D341Med (cell line): ENCODE measurements at places on chromosomes 3 and 15.

- no peak for DNase-seq
Measured at GRCh38 chr3:16743276-16743675, 138.1 kb upstream of the DAZL start.

DNA sequence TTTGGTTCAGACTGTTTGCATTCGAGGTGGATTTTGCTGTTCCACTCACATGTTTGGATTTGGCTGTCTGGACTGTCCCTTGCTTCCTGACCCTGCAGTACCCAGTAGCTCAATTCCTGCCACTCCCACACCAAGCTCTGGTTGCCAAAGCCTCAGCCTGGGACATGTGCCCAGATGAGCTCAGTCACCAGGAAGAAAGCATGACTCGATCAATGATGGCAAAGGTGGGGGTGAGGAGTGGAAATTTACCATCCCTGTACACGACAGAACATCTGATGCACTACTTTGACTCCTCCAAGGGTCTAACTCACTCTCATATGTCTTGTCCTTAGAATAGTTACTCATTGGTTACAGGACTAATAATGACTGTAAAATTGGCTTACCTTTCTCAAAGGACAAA lies 45.2 kb downstream of the ZNF385D start:
- no peak for DNase-seq

DNA sequence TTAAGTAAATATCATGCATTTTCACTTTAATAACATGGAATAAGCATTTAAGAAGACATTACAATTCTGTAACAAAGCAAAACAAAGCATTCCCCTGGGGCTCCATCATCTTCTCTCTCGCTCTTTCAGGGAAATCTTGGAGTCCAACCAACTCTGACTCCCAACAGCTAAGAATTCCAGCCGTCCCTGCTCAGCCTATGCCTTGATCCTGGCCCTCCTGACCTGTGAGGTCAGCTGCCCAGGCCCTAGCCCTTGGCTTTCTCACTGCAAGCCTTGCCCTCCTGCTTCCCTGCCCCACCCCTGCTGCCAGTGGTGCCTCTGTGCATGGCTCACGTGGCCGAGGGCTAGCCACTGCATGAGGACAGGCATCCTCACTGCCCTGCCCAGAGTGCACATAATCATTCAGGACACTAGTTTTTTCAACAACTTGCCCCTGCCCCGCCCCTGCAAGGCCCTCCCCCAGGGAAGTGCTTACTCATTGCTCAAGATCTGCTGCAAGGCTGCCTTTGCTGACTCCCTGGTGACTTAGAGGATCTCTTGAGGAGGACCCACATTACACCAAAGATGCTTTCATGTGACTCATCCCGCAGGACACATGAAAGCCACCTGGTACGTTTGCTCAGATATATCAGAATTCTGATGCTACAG lies 37.6 kb downstream of the MTMR10 start:
- no peak for DNase-seq

DNA sequence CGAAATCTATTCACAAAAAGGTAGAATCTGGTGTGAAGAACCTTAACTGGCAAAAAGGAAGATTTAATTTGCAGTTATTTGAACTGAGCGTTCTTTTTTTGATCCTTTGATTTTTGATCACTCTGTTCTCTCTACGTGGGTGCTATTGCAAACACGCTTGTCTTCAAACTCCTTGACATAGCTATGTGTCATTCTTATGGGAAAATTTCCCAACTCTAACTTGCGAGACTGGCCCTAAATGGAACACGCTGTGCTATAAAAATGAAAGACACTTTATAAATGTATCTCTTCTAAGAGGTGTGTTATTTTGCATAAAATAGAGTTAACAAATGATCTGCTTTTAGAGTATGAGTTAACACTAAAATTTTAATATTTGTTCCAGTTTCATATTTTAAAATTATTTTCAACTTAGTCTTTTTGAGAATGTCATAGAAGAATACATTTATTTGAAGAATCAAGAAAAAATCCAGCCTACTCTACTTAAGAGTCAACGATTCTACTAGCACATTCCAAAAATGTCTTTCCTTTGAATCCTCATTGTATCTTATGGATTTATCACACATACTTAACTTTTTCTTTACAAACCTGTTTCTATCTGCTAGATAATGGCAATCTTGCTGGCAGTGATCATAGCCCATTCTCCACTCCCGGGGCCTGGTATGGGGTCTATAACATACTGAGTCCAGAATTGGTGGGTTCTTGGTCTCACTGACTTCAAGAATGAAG lies 610.0 kb upstream of the TBL1XR1 start:
- no peak for DNase-seq

DNA sequence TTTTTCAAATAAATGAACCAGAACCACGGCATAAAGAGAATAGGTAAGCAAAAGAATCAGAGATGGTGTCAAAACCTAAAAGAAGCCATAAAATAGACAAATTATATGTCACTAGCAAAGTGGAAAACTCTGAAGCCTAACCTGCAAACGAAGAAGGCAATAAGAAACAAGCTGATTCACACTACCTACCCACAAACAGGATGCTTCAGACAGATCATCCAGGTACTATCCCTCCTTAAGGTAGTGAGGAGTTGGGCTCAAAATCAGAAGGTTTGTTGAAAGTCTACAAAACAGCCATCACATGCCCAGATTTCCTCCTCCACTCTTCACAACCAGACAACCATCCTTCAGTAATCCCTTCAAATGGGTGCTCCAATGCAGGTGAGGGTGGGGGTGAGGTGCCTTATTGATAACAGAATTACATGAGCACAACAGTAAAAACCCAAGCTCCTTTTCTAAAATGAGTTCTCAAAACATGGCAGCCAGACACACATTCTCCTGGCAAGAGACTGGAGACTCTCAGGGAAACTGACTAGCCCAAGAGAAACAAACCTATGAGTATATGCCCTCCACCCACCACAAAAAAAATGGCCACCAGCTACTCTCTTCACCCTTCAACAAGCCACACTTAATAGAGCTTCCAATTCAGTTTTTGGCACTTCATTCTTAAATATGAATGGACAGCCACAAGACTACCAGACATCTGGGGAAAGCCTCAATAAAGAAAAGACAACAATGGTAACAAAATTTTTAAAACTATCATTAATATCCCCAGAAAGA lies 6.4 kb downstream of the KPNA1 start:
- no peak for DNase-seq

DNA sequence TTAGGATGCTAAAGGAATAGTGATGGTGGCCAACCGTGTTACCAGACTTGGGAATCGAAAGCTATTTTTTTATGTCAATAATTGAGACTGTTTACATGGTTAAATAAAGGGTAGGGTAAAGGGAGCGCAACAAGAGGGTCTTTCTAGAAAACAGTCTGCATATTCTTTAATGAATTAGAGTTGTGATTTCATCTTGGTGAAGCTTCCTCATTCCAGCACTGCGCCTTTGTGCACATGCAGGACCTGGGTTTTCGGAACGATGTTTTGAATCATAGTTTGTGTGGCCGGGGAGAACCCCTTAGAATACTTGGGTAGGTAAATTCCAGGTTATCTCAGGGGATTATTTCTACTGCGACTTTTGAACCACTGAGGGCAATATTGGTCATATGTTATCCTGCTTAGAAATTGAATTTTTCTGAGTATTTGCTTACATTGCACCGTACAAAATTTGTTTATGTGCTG lies 1.3 kb downstream of the PIK3CA start:
- no peak for DNase-seq

DNA sequence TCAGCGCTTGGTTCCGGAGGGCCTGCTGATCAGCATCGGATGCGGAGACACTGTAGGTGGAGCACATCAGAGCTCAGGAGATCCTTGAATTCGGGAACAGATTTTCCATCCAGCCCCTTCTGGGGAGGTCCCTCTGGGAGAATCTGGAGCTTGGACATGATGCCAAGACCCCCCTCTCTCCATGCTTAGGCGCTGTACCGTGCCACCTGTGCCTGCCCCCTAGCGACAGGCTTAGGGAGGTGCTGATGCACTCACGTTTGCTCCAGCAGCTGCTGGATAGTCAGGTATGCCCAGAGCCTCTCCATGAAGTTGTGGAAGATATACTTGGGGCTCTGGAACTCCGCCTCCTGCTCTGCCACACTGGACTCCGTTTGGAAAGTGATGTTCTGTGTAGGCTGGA lies 9.7 kb downstream of the ITIH4 start:
- peak; percentile 77 for DNase-seq

GRCh38 chr3:104768886-104769285 lies 597.8 kb upstream of the ALCAM start:
- DNase-seq = no peak

DNA sequence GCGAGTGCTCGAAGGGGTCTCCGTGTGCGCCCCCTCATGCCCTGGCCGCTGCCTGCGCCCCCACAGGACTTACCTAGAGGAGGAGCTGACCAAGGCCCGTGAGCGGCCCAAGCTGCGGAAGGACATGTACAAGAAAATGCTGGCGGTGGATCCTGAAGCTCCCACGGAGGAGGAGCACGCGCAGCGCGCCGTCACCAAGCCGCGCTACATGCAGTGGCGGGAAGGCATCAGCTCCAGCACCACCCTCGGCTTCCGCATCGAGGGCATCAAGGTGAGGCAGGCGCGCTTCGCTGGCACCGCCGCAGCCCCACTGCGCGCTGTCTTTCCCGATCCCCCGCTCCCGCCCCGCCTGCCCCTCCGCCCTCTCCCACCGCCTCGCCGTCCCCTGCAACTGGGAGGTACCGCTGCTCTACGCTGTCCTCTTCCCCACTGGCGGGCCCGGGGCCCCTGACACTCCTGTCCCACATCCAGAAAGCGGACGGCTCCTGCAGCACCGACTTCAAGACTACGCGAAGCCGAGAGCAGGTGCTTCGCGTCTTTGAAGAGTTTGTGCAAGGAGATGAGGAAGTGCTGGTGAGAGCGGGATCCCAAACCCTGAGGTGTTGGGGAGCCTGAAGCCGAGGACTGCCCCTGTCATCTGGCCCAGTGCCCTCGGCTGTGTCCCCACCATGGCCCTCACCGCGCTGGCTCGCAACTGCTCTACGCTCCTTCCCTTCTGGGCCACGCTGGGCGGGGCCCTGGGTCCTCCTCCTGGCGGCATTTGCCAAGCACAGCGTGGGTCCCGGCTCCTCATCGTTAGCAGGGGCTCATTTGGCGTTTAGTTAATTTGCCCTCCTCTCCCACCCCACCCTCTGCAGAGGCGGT lies 8.5 kb downstream of the ITPKA start:
- DNase-seq = peak; percentile 66

- no peak for DNase-seq
Measured at GRCh38 chr3:16668776-16669545, 63.7 kb upstream of the DAZL start.

DNA sequence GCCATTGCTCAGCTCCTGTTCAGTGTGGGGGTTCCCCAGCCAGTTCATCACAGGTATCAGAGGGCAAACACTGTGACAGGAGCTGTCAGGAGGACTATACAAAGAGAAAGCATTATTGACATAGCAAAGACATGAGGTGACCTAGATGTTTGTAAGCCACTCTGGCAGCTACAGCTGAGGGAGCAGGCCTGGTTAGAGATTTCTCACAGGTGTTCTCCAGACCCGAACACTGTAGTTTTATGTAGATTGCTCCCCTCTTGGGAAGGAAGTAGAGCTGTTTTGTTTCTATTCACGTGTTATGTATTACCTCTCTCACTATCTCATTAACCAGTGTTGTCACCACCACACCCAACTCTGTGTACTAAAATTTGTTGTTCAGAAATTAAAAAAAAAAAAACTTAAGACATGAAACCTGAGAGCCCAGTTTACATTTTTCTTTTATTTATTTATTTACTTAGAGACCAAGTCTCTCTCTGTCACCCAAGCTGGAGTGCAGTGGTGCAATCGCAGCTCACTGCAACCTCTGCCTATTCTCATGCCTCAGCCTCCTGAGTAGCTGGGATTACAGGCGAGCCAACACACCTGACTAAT lies 123.7 kb downstream of the RBPMS2 start:
- DNase-seq = no peak

DNA sequence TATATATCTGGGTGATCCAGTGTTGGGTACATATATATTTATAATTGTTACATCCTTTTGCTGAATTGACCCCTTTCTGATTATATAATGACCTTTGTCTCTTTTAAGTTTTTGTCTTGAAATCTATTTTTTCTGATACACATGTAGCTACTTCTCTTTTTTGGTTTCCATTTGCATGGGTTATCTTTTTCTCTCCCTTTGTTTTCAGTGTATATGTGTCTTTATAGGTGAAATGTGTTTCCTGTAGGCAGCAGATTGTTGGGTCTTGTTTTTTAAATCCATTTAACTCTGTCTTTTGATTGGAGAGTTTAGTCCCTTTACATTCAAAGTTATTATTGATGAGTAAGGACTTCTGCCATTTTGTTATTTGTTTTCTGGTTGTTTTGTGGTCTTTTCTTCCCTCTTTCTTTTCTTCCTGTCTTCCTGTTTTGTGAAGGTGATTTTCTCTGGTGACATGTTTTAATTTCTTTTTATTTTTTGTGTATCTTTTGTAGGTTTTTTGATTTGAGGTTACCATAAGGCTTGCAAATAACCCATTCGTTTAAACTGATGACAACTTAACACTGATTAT lies 56.8 kb downstream of the STARD9 start:
- DNase-seq = no peak

- no peak for DNase-seq
Measured at GRCh38 chr3:152558386-152558785, 276.5 kb upstream of the P2RY1 start.

- DNase-seq = no peak
Measured at GRCh38 chr3:105970283-105970682, 101.5 kb upstream of the CBLB start.

DNA sequence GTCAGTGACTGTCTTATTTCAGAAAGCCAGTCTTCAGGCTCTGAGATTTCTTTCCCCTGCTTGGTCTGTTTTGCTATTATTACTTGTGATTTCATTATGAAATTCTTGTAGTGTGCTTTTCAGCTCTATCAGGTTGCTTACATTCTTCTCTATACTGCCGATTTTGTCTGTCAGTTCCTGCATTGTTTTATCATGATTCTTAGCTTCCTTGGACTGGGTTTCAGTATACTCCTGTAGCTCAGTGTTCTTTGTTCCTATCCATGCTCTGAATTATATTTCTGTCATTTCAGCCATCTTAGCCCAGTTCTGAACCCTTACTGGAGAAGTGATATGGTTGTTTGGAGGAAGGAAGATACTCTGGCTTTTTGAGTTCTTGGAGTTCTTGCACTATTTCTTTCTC lies 40.5 kb downstream of the CEP63 start:
- DNase-seq = no peak

GRCh38 chr3:59990915-59991314 lies 941.1 kb upstream of the CFAP20DC start:
- no peak for DNase-seq

DNA sequence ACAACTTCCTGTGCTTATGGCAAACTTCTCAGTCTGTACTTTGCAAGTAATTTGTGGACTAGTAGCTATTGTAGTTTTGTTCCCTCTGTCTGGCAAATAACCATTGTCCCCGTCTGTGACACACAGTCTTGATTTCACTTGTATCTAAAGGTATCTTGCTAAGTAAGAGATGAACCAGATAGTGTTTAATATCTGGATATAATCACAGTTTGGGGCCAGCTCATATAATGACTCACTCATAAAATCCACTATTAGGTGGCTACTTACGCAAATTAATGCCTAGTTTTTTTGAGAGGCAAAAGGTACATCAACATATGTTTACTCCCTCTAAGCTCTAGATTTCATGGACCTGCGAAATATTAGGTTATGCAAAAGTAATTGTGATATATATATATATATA lies 30.4 kb downstream of the VGLL3 start:
- DNase-seq = no peak

GRCh38 chr15:58966698-58967097 lies 20.8 kb upstream of the RNF111 start:
- DNase-seq = no peak

- DNase-seq = no peak
Measured at GRCh38 chr3:74661672-74662071, 47.2 kb upstream of the CNTN3 start.
